ENCODE measurements at places on chromosomes 12 and 14.

DNA sequence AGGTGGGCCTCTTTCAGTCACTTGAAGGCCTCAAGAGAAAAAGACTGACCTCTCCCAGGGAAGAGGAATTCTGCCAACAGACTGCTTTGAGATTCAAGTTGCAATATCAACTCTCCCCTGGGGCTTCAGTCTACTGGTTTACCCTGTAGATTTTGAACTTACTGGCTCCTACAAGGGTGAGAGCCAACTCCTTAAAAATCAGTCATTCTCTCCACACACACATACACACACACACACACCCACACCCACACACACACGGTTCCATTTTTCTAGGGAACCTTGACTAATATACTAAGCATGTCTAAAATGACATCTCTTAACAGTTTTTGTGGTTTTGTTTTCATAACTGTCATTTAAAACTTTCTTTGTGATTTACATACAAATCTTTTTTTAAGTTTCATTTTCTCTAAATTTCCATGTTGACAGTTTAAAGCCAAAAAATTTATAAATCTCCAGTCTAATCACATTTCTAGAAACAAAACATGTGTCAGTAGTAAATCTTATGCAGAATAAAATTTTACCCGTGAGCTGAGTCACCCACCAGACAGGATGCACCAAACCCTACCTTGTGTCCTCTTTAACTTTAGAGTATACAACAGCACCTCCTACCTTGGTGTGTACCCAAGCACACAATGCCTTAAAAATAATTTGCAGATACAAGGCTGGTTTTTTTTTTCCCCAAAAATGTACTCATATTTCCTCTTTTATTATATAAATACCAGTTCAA lies 394.6 kb downstream of the AEBP2 start:
- no peak for DNase-seq

GRCh38 chr12:2248901-2249381 lies 196.2 kb downstream of the CACNA1C start:
- peak; percentile 87 for DNase-seq

- peak; percentile 76 for DNase-seq
Observed at GRCh38 chr12:117875744-117876435, 92.9 kb downstream of the KSR2 start.

DNA sequence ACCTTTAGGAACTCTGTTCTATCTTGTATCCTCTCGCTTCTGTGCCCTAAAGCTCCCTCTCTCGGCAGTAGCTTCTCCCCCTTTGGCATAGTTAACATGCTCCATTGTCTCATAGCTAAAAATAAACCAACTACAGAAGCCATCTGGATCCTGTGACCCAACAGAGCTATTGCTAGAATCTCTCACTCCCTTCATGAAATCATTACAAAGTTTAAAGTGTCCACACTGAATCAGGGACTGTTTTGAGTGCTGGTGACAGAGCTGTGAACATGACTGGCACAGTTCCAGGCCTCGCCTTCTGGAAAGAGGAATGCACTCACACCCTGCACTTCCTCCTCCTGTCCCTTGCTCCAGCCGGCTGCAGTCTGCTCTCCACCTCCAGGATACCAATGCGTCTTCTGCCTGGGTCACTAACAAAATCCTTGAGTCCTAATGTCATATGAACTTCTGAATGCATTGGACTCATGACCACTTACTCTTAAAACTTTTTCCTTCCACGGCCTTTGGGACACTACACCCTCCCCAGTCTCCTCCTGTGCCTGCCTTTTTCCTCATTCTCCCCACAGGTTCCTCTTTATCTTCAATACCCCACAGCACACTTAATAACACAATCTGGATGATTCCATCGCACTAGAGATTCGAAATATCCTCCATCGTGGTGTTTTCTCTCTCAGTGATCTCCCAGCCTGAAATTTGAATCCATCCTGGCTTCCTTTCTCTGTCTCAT lies 13.2 kb downstream of the PLBD1 start:
- no peak for DNase-seq

DNA sequence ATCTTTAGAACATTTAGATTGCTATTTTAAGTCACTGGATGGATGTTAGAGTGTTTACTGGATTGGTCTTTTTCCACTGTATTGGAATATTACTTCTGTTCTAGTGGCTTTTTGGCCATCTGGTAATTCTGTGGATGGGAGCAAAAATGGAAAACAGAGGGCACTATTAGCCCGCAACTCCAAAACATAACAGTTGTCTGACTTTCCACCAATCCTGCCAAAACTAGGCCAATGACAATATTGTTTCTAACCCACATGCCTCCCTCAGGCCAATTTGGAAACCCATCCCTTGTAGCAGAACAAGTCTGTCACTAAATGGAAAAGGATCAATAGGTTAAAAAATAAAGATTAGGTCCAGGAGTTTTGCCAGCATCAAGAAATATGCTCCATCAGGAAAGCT lies 97.8 kb downstream of the ETNK1 start:
- DNase-seq = no peak

DNA sequence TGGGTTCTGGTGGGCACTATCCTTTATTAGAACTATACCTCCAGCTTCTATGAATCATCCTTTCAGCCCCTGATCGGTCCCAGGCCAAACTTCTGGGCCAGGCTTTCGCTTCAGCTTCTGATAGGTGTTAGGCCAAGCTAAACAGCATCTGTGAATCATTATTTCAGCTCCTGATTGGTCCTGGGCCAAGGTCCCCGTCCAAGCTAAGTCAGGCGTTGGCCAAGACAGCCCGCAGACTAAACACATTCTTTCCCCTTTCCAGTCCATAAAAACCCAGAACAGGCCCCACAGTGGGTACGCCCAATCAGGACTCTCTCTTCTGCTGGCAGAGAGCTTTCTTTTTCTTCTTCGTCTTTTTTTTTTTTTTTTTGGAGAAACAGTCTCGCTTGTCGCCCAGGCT lies 1808.9 kb upstream of the SEL1L start:
- no peak for DNase-seq

DNA sequence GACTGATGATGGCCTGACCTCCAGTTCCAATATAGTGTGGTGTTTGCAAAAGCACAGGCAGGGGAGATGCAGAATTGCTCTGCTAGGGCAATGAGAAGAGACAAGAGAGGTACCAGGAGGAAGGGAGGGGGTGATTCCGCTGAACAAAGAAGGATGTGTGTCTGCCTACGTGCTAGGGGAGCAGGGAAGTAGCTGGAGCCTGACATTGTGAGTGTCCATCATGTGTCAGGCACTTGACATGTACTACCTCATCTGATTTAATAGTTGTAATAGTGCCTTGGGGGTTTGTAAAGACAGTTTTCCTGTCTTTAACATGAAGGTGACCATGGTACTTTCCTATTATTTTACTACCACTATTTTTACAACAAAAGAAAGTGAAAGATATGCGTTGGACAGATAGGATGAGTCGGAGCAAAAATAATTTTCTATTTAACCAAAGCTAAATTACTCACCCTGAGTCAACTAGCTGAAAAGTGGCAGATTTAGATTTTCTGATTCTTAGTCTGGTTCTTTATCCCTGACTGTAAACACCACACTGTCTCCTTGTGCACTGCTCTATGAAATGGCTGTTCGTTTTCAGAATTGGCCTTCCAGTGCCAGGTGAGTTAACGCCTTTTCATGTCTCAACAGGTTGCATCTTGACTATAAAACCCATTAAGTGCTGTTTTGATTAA lies 33.7 kb upstream of the TEAD4 start:
- no peak for DNase-seq

- no peak for DNase-seq
Observed at GRCh38 chr12:125387206-125387605, 322.0 kb downstream of the AACS start.

DNA sequence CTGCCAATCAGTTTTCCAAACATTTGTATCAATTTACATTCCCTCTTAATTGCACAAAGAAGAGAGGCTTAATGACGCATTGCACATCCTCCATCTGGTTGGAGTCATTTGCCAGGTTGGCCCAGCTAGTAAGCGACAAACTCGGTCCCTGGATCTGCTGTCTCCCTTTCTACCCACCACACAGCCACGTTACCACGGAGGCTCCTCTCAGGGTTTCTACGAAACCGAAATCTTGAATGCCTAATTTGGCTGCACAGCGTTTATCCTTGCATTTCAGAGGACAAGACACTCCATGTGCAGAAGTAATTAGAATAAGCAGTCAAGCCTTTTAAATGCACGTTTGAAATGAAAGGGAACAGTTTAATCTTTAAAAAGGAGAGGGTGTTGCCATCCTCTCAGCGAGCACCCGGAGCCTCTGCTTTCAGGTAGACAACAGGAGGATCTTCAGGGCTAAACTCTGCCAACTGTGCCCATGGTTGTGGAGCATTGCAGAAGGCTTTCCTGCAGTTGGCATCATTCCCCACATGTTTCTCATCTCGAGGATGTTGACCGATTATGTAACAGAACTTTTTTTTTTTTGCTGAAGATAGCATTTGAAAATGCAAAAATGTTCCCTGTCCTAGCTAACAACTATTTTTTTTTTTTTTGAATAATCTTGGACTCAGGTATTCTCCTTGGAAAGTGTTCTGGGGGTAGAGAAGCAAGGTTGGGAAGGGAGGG lies 37.8 kb downstream of the SLC24A4 start:
- no peak for DNase-seq

DNA sequence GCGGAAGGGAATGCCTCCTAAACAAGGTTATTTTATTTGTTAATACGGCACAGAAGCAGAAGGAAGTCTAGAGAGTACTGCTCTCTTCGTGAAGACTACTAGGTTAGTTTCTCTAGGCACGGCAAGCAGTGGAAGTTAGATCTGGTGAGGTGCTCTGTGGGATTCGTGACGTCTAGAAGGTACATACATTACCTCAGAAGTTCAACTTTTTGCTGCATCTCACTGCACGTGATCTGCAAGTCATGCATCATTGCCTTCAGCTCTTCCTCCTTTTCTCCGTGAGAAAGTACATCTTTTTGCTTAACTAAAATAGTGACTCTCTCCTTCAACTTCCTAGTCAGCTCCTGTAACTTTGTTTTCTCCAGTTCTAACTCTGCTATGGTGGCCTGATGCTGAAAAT lies 74.7 kb downstream of the NIN start:
- no peak for DNase-seq

DNA sequence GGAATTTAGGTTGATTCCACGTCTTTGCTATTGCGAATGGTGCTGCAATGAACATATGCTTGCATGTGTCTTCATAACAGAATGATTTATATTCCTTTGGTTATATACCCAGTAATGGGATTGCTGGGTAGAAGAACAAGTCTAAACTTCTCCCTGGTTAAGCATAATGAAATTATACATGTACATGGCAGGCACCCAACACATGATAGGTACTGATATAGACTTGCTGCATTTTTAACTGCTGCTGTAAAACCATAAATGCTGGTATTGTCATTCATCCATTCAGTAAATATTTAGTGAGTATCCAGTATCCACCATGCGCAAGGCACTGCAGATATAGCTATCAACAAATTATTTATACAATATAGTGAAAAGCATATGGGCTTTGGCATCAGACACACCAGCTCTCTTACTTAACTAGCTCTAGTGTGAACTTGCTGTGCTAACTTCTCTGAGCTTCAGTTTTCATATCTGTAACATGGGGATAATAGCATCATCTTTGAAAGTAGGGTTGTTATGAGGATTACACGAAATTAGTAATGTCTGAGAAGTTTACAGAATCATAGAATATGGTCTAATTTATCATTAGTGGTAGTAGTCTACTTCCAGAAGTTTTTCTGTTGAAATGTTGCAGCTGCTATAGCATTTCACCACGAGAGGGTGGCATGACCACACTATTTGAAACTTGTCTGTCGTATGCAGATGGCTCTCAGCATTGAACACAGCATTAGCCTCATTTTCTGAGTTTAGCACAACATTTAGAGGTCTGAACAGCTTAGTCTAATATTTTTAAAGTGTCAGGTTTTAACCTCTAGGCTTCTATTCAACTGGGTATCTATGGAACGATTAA lies 32.0 kb upstream of the SEL1L start:
- peak; percentile 8 for DNase-seq

- no peak for DNase-seq
Observed at GRCh38 chr14:42214981-42215491, 608.4 kb downstream of the LRFN5 start.

GRCh38 chr12:43692064-43692463 lies 66.5 kb downstream of the PUS7L start:
- DNase-seq = no peak

DNA sequence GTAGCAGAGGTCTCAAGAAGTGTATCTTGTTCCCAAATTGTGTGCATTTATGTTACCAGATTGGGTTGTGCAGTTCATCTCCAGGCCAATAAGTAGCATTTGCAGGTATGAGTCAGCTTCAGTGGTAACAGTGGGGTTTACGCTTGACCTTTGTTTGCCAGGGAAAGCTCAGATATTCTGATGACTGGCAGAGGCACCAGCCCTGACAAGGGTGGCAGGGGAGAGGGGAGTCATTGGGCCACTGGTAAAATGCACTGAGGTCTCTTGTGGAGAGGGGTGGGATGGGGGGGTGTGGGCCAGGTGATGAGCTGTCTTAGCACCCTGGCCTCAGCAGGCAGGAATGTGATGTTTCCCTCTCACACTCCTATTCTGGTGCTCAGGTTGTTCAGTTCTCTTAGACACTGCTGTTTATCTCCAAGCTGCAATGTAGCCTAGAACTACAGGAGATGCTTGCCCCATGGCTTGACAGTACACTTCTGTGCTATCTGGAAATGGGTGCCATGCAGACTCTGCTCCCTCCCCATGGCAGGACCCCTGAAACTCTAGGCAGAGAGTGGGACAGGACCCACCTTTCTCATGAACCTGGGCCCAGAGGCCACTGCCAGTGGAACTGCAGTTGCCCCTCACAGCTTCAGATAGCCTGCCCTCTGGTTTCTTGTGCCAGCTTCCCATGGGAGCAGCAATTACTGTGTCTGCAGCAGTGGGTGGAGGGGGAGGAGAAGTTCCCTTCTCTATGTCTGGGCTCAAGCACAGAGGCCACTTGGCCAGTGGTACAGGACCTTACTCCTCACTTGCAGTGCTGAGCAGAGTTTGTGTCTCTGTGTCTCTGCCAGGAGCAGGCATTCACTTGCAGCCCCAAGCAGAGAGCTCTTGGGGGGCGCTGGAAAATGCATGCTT lies 31.9 kb downstream of the USP15 start:
- no peak for DNase-seq

DNA sequence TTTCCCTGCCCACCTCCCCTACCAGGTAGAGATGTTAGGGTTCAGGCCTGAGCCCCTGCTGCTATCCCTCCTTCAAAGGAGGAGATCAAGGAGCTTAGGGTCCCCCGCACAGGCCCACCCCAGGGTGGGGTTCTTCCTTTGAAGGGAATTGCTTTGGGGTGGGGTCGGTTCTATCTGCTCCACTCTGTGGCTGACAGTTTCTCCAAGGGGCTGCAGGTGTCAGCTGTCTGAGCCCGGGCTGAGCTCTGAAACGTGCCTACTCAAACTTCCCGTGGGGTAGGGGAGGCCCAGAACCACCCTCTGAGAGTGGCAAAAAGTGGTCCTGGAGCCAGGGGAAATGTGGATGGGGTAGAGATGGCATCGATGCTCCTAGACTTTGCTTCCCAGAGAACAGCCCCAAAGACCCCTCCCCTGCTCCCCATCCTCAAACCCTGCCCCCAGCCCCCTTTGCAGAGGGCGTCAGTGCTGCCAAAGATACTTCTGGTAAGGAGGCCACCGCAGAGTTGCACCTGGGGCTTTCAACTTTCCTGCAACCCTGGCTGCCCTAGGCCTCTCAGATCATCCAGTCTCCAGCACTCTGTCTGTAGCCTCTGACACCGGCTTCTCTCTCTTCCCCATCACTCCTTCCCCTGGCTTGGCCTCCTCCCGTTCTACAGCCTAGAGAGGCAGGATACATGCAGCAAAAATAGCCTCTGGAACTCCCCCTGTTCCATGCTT lies 6.3 kb upstream of the CD4 start:
- no peak for DNase-seq

GRCh38 chr12:104700324-104700723 lies 243.6 kb downstream of the CHST11 start:
- DNase-seq = no peak

- no peak for DNase-seq
Observed at GRCh38 chr12:68482014-68482413, 128.7 kb upstream of the RAP1B start.

GRCh38 chr12:29333178-29333577 lies 47.8 kb downstream of the ERGIC2 start:
- no peak for DNase-seq
